ENCODE measurements at places on chromosomes 1 and 21. TPM values are rescaled to one million over a fixed set of nuclear protein-coding genes. Genes with fewer than 3 reads are reported as not detected.

PCSK9 gene
- total RNA-seq, result 1.7 TPM

KCNQ4 gene
- total RNA-seq, result 0.58 TPM

DNM3 gene
- 3.8 TPM for total RNA-seq

ADAMTSL4 gene
- total RNA-seq, result 4.9 TPM

- no peaks in the 10 kb centered on the region for H3K36me3 ChIP-seq
- H3K4me1 ChIP-seq, result peaks cover 21% of the 10 kb centered on the region
- DNase-seq, result no peak
- peak overlapping the region; percentile 74 for H3K4me3 ChIP-seq
- H3K27ac ChIP-seq, result peak overlapping the region; percentile 91
These were observed 1.2 kb downstream of the SH3GLB1 start for GRCh38 chr1:86705665-86705985.

- no peaks in the 10 kb centered on the region for H3K4me1 ChIP-seq
- H3K27me3 ChIP-seq, result no peaks in the 10 kb centered on the region
- H3K27ac ChIP-seq, result no peak overlapping the region
- no peak for DNase-seq
- no peaks in the 10 kb centered on the region for H3K36me3 ChIP-seq
These were observed 59.4 kb upstream of the POU2F1 start for GRCh38 chr1:167161242-167161641.

- DNase-seq, result peak; percentile 14
- H3K27me3 ChIP-seq, result no peaks in the 10 kb centered on the region
- no peak overlapping the region for H3K27ac ChIP-seq
- no peak overlapping the region for H3K4me3 ChIP-seq
- H3K36me3 ChIP-seq, result no peaks in the 10 kb centered on the region
- H3K4me1 ChIP-seq, result no peaks in the 10 kb centered on the region
These were observed 241.2 kb upstream of the MAP1LC3C start for GRCh38 chr1:242240077-242240476.

DNA sequence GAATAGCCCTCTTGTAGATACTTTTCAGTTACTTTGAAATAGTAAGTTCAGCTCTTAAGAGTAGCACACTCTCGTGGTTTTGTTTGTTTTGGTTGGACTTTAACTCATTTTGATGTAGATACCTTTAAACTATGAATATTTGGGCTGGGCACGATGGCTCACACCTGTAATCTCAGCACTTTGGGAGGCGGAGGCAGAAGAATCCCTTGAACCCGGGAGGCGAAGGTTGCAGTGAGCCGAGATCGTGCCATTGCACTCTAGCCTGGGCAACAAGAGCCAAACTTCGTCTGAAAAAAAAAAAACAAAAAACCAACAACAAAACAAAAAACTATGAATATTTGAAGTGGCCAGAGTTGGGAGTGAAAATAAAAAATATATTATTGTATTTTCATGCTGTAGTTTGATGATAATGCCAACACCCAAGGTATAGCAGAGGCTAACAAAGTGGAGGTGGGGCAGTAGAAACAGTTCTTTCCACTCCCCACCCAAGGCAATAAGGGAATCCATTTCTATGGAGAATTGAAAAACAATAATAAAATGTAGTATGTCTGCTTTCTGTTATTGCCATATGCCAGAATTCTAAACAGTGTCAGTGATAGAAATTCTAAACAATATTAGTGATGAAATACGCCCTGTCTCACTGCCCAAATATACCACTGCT lies 1.7 kb downstream of the ZNF326 start:
- H3K27me3 ChIP-seq, result no peaks in the 10 kb centered on the region
- H3K27ac ChIP-seq, result peak overlapping the region; percentile 98
- H3K4me1 ChIP-seq, result peaks cover 62% of the 10 kb centered on the region
- peak; percentile 35 for DNase-seq
- H3K36me3 ChIP-seq, result peaks cover 8% of the 10 kb centered on the region
- H3K4me3 ChIP-seq, result peak overlapping the region; percentile 90

DNA sequence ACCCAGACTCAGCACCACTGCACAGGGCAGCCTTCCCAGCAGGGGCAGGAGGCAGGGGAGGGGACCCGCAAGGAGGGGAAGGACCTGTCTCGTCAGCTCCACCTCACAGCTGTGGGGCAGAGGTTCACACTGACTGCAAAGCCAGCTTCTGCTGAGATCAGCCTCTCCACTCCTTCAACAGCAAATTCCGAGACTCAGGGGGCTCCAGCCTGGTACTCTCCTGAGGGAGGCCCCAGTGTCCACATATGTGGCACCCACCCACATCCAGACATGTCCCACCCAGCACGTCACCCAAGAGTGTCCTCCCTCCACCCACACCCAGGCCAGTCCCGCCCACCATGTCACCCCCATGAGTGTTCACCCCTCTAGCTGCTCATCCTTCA lies 329.5 kb downstream of the NPHP4 start:
- H3K4me3 ChIP-seq, result no peak overlapping the region
- DNase-seq, result no peak
- no peaks in the 10 kb centered on the region for H3K4me1 ChIP-seq
- H3K27me3 ChIP-seq, result no peaks in the 10 kb centered on the region
- H3K36me3 ChIP-seq, result no peaks in the 10 kb centered on the region
- no peak overlapping the region for H3K27ac ChIP-seq

DNA sequence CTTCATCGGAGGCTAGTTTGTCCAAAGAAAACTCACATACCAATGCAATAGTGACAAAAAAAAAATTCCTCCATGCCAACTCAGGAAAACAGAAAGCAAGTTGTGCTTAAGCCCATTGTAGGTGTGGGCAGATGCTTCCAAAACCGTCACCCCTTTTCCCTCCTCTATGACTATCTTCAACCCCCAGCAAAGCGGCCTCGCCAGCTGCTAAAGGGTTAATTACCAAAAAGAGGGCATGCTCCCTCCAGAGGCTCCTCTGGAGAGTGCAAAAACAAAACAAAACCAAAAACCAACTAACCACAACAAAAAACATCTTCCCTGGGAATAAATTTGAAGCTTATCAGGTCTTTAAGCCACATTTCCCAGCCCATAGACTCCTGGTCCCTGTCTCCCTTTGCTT lies 1.2 kb downstream of the LMOD1 start:
- no peak for DNase-seq
- H3K27me3 ChIP-seq, result no peaks in the 10 kb centered on the region
- H3K27ac ChIP-seq, result peak overlapping the region; percentile 79

DNA sequence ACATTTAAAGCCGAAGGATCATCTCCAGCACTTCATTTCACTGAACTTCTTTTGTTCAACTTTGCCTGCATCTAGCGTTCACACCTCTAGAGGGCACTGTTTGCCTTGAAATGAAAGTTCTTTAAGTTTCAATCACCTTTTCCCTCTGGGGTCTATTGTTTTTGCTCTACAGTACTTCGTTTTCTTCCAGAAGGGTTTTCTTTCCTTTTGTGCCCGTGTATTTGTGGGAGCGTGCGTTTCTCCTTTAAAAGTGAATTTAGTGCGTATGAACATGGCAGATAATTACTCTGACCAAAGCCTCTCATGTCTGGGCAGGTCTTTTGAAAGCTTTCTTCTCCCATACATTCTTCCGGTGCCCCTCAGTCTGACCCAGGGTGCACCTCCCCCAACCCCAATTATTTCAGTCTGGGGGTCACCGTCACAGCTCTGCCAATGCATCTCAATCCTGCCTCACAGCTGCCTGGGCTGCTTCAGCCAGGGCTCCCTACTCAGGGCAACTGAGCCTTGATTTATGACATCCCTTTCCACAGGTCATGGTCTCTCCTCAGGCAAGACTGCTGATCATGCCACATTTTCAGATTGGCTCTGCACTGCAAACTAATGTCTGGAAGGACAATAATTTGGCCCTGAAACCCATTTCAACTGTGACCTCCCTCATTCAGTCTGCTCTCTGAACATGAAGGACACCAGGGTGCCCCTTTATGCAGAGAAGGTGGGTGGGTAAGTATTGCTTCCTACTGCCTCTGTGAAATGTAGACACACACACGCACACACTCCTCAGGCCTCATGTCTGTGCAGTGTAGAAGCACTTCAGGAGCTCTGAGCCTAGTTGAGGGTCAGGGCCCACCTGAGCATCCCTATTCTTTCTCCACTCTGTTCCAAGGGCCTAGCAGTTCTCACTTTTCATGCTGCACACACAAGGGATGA lies 88.6 kb downstream of the NUF2 start:
- no peak overlapping the region for H3K27ac ChIP-seq
- no peaks in the 10 kb centered on the region for H3K4me1 ChIP-seq
- DNase-seq, result peak; percentile 82
- no peaks in the 10 kb centered on the region for H3K27me3 ChIP-seq
- H3K36me3 ChIP-seq, result no peaks in the 10 kb centered on the region

GRCh38 chr1:27473755-27474154 lies 16.2 kb downstream of the WASF2 start:
- H3K4me3 ChIP-seq, result no peak overlapping the region
- no peak overlapping the region for H3K27ac ChIP-seq
- H3K27me3 ChIP-seq, result no peaks in the 10 kb centered on the region
- DNase-seq, result peak; percentile 27
- H3K36me3 ChIP-seq, result no peaks in the 10 kb centered on the region

- H3K4me1 ChIP-seq, result peaks cover 5% of the 10 kb centered on the region
- H3K36me3 ChIP-seq, result no peaks in the 10 kb centered on the region
- no peak overlapping the region for H3K27ac ChIP-seq
- no peaks in the 10 kb centered on the region for H3K27me3 ChIP-seq
- H3K4me3 ChIP-seq, result no peak overlapping the region
These were observed 88.3 kb upstream of the SELENON start for GRCh38 chr1:25711555-25712298.

DNA sequence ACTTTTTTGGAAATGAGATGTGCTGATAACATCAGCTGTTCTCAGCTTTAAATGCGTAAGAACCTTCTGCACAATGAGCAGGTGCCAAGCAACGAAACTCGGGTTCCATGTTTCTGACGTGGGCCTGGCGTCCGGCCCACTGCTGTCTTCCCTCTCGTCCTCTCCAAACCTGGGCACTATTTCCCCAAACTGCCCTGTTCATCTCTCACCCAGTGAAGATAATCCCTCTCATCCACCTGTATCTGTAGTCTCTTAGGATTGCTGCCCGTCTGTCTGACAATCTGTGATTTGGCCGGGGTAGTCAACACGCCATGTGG lies 50.1 kb upstream of the CNTN2 start:
- no peaks in the 10 kb centered on the region for H3K36me3 ChIP-seq
- H3K4me3 ChIP-seq, result no peak overlapping the region
- no peak for DNase-seq
- H3K4me1 ChIP-seq, result no peaks in the 10 kb centered on the region
- no peak overlapping the region for H3K27ac ChIP-seq
- peaks cover 4% of the 10 kb centered on the region for H3K27me3 ChIP-seq

DNA sequence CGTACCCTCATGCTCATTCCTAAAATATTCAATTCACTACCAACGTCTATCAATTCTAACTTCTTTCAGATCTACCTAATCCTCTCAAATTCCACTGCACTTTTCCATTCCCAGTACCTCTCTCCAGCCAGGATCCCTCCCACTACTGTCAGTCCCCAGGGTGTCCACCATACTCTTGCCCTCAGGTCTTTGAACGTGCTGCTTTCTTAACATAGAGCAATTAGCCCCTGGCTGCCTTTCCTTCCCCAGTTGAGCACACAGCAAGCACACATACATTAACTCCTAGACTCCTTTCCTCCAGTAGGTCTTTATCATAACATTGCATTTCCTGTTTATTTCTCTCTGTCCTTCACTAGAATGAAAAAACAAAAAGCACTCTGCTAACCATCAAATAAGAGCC lies 126.7 kb downstream of the NTNG1 start:
- no peaks in the 10 kb centered on the region for H3K27me3 ChIP-seq
- H3K27ac ChIP-seq, result no peak overlapping the region
- no peaks in the 10 kb centered on the region for H3K36me3 ChIP-seq
- no peaks in the 10 kb centered on the region for H3K4me1 ChIP-seq
- H3K4me3 ChIP-seq, result no peak overlapping the region
